Astrocyte of the spinal cord (primary cell): ENCODE measurements at places on chromosomes 7 and 10.

DNA sequence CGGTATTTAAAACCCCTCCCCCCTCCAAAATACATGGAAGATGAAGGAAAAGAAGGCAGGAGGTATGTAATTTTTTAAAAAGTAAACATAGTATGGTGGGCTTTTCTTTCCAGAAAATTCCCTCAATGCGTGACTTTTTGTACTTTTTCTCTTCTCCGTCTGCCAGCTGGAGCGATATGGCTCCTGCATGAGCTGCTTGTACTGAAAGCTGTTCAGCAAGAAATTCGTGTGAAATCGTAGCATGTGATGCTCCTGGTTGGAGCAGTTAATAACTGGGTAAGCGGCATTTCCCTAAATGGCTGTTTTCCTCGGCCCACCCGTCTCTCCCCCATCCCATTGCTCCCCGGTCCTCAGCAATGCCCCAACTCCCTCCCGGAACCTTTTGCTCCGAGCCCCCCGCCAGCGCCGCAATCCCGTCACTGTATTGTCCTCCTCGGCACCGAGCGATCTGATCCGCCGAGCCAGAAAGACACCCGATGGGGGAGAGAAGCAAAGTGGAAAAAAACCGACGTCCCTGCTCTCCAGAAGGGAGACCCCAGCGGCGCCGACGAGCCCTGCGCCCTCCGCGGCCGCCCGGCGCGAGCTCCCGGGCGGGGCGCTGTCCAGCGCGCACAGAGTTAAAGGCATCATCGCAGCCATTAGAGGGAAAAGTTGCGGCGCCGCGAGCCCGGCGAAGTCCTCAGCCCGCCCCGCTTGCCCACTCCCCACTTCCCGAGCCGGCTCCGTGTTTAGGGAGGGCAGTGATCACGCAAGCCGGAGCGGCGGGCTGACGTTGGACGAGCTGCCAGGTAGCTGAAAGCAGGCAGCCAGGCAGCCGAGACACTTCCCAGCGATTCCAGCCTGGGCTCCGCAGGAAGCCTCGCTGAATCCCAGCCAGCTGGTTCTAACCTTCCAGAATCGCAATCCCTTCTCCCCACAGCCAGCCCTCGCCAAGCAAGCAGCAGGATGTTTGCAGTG lies at the start of gene VSTM2A:
Gene VSTM2A (plus strand): TSS at position 707 of the 957 bp plus-strand sequence. CDS start 356 bp downstream, outside the sequence.
- peak; percentile 10 for DNase-seq

GRCh38 chr10:73838008-73838567 lies 26.7 kb upstream of the NDST2 start:
- DNase-seq, result no peak

- DNase-seq, result no peak
These were observed 34.7 kb downstream of the SPOCK2 start for GRCh38 chr10:72053690-72054089.

- no peak for DNase-seq
These were observed 5.9 kb upstream of the OR2A25 start for GRCh38 chr7:144063710-144064109.

- no peak for DNase-seq
These were observed 182.1 kb downstream of the VTI1A start for GRCh38 chr10:112628951-112629609.

- DNase-seq, result peak; percentile 92
These were observed 41.1 kb downstream of the PDIA4 start for GRCh38 chr7:148987010-148987750.

DNA sequence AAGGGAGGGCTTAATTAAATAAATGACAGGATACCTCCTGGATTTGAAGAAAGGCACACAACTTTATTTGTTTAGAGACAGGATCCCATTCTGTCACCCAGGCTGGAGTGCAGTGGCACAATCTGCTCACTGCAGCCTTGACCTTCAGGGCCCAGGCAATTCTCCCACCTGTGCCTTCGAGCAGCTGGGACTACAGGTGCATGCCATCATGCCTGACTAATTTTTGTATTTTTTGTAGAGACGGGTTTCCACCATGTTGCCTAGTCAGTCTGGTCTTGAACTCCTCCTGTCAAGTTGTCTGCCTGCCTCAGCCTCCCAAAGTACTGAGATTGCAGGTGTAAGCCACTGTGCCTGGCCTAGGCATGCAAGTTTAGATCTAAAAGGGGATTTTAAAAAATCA lies 272.7 kb upstream of the MBL2 start:
- DNase-seq, result no peak

- DNase-seq, result peak; percentile 62
These were observed 48.7 kb downstream of the PODXL start for GRCh38 chr7:131507592-131508331.

DNA sequence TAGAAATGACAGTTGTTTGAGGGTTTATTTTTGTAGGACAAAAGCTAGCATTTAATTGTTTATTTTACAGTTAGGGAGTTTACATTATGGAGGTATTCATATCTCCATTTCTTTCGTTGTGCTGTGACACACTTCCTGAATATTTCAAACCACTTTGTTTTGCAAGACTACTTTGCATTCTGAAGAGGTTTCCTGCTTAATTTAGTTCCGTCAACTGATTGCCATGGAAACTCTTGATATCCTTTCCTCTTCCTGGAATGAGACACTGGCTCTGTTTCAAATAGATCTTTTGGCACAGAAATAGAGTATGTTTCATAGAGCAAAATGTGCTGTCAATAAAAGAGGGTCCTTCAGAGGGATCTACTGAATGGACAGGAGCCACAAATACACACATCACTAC lies 159.5 kb upstream of the AGR3 start:
- peak; percentile 79 for DNase-seq

DNA sequence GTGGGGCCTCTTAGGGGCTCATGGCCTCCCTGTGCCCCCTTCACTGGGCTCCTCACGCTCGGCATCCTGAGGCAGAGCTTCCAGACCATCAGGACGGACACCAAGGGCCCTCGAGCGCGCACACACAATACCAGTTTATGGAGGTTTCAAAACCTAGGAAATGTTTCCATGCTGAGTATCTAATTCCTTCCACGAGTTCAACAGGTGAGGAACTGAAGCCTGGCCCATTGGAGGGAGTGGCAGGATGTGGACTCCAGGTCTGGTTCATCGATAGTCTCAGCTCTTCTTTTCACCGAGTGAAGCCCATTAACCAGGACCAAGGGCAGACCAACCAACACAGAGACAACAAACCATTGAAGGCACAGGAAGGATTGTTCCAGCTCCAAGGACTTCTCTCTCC lies 336.7 kb upstream of the SHH start:
- no peak for DNase-seq

DNA sequence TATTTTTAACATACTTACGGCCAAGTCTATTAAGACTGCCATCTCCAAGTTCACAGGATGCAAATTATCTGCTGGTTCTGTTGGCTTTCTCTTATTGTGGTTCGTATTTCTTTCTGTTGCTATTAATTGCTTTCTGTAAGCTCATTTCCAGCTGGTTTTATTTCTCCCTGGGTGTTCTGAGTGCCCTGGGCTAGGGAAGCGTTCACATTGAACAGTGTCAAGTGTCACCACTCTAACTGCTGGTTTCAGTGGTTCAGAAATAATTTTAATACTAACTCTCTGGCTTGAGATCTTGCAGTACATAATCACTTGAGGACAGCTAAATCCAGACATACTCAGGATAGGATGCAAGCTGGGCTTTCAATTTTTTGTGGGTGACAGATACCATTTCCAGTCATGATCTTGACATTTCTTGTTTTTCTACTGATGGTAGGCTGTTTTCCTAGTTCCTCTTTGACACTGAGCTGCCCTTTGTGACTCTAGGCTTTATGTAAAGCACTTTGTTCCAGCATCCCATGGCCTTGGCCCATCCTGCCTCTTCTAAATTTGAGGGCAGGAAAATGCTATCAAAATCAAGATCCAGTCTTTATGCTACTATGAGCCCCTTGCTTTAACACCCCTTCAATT lies 117.6 kb downstream of the SNX13 start:
- DNase-seq, result no peak

DNA sequence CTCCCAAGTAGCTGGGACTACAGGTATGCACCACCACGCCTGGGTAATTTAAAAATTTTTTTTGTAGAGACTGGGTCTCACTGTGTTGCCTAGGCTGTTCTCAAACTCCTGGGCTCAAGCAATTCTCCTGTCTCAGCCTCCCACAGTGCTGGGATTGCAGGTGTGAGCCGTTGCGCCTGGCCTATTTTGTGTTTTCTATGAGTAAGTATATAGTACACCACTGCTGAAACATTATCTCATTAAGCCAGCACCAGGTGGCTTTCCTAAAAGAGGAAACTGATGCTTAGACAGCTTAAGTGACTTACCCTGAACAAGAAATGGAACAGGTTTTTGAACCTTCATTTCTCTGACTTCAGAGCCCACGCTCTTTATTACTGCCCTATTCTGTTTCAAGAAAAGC lies 7.8 kb upstream of the PTPN12 start:
- no peak for DNase-seq

DNA sequence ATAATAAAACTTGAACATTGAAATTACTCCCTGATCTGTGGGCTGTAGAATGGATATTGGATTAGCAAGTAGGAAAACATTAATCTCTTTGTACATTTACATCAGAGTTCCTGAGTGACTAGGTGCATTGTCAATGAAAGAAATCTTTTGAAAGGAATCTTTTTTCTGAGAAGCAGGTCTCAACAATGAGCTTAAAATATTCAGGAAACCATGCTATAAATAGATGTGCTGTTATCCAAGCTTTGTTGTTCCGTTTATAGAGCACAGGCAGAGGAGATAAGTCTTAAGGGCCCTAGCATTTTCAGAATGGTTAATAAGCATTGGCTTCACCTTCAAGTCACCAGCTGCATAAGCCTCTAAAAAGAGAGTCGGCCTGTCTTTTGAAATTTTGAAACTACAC lies 41.3 kb upstream of the SLC16A12 start:
- DNase-seq, result no peak

- no peak for DNase-seq
These were observed 26.8 kb upstream of the CALCR start for GRCh38 chr7:93601363-93601762.

DNA sequence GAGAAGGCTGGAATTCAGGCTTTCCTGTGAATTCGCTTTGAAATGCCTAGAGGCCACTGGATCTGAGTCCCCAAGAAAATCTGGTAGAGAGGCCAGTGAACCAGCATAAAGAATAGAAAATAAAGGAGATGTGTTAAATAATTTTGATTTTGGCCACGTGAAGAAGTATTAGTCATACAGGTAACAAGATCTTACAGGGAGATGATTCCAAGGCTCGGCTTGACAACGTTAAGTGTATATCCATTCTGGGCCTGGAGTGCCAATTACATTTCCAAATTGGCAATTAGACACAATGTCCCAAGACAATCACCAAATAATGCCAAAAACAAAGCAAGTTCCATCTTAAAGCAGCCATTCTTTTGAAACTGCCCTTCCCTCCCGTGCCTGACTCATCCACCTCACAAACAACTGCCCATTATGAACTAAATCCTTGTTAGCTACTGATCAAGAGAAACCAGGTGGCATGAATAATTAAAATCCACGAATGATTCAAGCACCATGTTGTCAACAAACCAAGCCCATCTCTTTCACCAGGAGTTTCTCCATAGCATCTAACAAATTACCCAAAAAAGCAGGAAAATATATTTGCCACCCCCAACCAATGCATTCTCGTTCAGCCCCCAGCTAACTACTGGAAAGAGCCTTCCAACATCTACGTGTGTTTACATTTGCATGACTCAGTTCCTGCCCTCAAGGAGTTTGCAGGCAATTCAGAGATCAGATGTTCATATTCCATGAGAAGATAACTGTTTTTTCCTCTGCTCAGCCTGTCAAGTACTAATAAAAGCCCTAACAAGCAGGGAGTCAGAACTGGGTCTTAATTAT lies 8.5 kb downstream of the KCNMA1 start:
- DNase-seq, result peak; percentile 38

GRCh38 chr7:95471071-95471470 lies 14.7 kb upstream of the ASB4 start:
- no peak for DNase-seq

DNA sequence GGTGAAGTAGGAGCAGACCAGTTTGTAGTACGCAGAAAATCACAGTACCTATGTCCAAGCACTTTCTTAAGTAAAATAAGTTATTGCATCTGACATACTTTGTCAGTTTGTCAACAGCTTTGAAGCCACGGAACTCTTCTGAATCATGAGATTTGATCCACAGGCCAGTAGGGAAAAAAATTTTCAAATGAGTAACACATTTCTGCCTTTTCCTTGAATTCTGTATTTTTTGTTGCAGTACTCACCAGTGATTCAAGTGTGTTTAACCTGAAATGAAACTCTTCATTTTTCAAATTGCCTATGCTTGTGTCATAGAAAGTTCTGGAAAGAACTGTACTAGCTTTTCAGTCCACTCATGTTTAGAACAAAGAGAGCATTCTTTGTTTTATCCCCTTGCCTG lies 337.7 kb downstream of the GATA3 start:
- DNase-seq, result peak; percentile 59

- no peak for DNase-seq
These were observed 16.0 kb downstream of the ZFYVE27 start for GRCh38 chr10:97752956-97753355.

DNA sequence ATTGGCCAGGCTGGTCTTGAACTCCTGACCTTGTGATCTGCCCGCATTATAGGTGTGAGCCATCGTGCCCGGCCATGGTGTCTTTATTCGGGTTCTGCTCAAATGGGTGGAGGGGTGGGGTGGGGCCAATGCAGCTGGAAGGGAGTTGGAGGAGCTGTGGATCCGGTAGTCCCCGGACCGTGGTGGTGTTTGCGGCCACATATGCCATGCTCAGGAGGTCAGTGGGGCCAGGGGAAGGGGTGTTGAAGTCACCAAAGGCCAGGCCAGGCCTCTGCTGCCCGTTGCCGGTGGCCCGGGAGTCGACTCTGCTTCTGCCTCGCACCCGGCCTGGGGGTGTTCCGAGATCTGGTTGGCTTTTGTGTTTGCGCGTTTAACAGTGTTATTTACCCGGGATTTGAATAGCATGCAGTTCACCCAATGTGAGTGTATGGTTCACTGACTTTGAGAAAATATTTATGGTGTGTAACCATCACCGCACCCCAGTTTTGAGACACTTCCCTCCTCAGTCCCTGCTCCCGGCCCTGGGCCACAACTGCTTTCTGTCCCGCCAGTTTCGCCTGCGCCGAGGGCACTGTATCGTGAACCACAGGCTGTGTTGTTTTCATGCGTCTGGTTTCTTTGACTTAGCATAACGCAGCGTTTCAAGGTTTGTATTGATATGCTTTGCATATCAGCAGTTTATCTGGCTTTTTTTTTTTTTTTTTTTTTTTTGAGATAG lies 10.7 kb downstream of the INPP5A start:
- DNase-seq, result no peak
